ENCODE measurements at places on chromosomes 7 and 10. TPM values are rescaled to one million over a fixed set of nuclear protein-coding genes. Genes with fewer than 3 reads are reported as not detected.
A peak's percentile ranks its signal among the peaks of the same experiment; 100 is the strongest.

Gene TMEM270
- total RNA-seq = not detected

Gene DOCK4
- 43.6 TPM for total RNA-seq

Gene POP7
- 46.7 TPM for total RNA-seq

Gene PON1
- total RNA-seq = not detected

- peak; percentile 38 for DNase-seq
Observed at GRCh38 chr7:113015034-113015645, 71.5 kb downstream of the GPR85 start.

GRCh38 chr10:1650542-1651269 is 86.6 kb downstream of the ADARB2 start:
- DNase-seq = no peak

DNA sequence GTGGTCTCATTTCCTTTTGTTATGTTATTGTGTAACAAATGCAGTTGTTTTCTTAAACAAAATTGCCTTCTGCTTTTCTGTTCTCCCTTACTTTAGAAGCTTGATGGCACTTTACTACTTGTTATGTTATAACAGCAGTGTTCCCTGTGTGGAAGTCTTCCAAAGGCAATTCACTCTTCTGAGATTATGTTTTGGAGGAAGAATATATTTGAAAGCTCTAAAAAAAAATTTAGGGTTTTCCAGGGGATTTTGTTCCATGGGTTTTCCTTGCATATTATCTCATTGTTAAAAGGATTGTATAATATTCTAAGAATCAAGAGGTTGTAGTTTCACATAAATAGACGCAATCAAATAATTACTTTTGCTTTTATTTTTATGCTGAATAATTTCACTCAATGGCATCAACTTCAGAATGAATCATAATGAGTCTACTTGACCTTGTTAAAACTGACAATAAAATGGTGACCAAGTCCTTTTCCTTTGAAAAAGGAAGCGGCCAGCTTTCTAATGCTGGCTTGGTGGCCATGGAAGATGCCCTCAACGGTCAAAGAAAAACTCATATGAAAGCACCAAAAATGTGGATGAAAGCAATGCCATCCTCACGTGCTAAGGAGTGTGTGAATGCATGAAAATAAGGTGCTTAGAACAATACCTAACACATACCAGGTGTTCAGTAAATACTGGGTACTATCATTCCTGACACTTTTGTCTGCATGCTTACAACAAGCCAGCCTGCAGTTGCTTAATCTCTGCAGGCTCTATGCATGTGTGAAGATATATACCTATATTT is 92.4 kb upstream of the KLF6 start:
- DNase-seq = peak; percentile 69

DNA sequence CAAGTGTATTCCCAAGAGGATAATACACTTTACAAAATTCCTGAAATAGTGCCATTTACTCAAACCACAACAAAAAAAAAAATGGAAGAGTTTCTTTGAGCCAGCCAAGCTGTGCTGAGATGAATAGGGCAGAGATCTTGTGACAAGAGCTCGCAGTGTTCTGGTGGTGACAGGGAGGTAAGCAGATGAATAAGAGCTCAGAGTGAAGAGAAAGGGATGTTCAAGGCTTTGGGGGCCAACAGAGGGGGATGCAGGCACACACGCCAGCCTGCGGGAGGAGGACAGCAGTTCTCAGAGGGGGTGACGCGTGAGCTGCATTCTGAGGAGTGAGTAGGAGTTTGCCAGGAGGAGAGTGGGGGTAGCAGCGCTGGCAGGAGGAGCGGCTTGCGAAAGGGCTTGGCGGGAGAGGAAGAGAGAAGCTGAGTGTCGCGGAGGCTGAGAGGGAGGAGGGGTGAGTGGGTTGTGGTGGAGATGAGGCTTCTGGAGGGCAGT is 194.4 kb upstream of the IMMP2L start:
- peak; percentile 62 for DNase-seq

DNA sequence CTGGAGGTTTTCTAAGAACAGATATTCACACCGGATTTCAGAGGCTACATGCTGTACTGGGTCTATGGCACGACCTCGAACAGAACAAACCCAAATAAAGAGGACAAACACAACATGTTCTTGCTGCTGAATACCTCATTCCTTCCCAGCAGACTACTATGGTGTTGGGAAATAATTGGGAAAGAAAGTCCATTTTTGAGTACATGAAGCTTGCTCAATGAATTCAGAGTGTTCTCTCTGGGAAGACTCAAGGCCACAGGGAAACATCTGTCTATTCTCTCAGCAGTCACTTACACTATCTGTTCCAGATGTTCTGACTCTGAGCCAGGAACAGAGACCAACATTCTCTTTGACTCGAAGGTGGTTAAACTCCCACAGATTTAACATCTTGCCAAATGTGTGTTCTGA is 30.9 kb downstream of the LAMB1 start:
- DNase-seq = peak; percentile 99

DNA sequence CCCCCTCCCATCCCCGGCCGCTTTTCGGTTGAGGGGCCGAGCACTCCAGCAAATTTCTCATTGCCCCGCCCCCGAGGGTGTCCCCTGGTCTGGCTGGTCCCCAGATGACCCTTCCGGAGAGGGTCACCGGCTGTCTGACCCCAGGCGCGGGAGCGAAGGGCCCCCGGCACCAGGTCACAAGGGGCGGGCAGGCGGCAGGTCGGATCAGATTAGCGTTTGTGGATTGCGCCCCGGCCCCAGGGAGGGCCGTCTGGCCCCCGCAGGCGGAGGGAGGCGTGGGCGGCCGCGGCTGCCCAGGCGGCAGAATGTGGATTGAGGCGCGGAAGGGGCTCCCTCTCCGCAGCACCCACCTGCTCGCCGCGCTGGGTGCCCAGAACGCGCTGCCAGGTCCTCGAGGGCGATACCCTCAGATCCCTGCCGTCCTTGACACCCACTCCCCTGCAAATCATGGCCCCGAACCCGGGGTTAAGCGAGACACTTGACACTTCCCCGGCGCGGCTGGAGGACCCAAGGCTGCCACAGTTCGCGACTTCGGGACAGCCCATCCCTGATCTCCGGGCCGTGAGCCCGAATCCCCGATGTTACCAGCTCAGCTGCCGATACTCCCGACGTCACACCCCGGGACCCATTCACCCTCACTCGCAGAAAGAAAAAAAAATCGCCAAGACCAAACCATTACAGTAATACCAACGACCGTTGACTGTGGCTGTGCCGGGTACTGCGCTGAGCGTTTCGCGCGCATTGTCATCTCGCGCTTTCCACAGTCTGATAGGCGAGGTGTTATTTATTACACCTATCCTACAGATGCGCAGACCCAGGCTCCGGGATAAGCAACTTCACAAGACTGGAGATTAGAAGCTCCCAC is 953 bp downstream of the NODAL start:
- DNase-seq = no peak

DNA sequence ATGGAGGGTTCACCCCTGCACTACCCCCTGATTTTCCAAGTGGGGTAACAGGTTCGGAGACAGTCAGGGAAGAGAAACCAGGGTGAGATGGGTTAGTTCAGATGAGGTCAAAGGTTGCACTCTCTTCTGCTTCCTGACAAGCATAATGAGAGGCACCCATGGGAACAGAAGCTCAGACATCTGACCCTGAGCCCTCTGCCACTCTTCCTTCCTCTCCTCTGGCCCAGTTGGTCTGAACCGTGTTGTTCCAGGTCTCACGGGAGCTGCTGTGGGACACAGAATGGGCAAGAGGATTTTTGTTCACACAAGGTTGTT is 38.4 kb downstream of the DNAJB12 start:
- no peak for DNase-seq

- DNase-seq = no peak
Observed at GRCh38 chr10:108450280-108450679, 1285.8 kb upstream of the SORCS1 start.

DNA sequence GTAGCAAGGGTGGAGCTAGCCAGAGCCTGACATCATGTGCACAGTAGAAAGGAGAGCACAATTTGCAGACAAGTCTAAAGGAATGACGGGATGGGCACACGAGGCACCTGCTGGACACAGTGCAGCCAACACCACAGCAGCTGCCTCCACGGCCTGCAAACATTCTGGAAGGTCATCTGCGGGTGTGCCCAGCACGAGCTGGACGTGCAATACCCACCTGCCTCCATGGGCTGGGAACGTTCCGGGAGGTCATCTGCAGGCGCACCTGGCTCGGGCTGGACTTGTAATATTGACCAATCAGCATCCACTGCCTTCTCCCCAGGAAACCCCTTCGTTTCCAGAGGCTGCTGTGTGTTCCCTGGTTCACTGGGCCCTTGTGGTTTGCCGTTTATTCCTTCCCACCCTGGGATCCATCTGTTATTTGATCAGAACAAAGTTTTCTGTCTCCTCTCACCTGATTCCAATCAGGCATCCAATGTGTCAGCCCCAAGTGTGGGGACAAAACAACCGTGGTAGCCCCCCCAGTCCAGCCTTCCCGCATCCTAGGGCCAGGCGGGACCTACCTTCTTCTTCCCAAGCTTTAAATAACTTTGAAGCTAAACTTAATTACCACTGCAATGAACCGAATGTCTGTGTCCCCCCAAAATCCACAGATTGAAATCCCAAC is 243.4 kb upstream of the PPP2R2D start:
- DNase-seq = no peak

DNA sequence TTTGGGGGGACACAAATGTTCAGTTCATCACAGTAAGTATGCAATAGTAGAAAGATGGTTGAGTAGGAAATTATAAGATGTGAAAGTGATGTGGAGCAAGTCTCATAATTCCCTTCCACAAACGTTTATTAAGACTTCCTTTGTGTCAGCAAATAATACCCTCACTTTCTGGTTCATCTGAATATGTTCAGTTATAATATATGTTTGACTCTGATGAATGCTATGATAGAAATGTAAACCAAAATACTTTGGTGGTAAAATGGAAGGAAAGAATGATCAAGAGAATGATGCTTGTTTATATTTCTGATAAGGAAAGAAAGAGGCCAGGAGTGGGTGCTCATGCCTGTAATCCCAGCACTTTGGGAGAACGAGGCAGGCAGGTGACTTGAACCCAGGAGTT is 111.7 kb upstream of the PLXDC2 start:
- DNase-seq = peak; percentile 21

GRCh38 chr7:41378156-41378555 is 324.7 kb downstream of the INHBA start:
- no peak for DNase-seq

- DNase-seq = peak; percentile 76
Observed at GRCh38 chr10:133324198-133324792, 12.4 kb downstream of the CALY start.

GRCh38 chr7:140062118-140062527 is 628 bp downstream of the PARP12 start:
- DNase-seq = peak; percentile 18

GRCh38 chr10:1939016-1939415 is 201.7 kb upstream of the ADARB2 start:
- DNase-seq = no peak

- DNase-seq = no peak
Observed at GRCh38 chr7:47852330-47853245, 95.7 kb downstream of the PKD1L1 start.

DNA sequence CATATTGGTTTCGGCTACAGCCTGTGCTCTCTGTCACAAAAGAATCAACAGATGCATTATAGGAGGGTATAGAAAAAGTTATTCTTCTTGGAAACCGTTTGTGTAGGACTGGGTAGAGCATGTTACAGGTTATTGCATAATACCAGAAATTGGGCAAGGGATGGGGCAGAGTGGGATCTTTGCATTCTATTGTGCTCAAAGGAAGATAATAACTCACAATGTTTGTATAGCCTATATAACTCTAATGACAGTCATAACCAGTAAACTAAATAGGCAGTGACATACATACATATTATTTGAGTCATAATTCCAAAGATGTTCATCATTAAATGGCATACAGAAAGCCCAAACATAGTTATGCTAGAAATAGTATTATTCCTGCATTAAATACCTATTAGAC is 179.7 kb downstream of the XPNPEP1 start:
- peak; percentile 24 for DNase-seq

- DNase-seq = peak; percentile 51
Observed at GRCh38 chr7:20329389-20330238, 1.1 kb upstream of the ITGB8 start.

GRCh38 chr7:787332-788240 is 44.7 kb upstream of the SUN1 start:
- no peak for DNase-seq

DNA sequence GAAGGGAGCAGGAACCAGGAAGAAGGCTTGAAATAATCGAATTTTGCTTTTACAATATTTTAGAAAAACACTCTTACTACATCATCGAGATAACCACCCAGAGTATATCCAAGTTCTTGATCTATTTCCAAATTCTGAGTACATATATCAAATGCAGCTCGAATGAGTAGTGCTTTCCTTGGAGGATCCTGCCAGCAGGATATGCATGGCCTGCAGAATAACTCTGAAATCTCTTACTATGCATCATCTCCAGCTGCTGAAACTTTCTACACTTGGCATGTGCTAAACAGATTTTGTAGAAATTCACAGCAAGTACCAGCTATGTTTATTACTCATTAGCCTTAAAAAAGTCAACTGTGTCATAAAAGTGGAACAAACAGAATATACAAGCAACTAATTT is 44.0 kb upstream of the ANK3 start:
- no peak for DNase-seq

- no peak for DNase-seq
Observed at GRCh38 chr7:134744569-134744968, 34.9 kb upstream of the CALD1 start.

Data from fibroblast of villous mesenchyme (primary cell).